Mesothelial cell of epicardium (in vitro differentiated cells): ENCODE measurements at places on chromosomes 7 and 10.

- DNase-seq: no peak
Observed at GRCh38 chr10:33594475-33594874, 260.0 kb upstream of the NRP1 start.

- no peak for DNase-seq
Observed at GRCh38 chr7:27745064-27745583, 5.2 kb downstream of the TAX1BP1 start.

GRCh38 chr10:44478876-44479705, 94.2 kb upstream of the CXCL12 start:
- no peak for DNase-seq

- no peak for DNase-seq
Observed at GRCh38 chr7:18552316-18552916, 56.9 kb downstream of the HDAC9 start.

GRCh38 chr7:69864822-69865221, 266.5 kb downstream of the AUTS2 start:
- DNase-seq: no peak

- DNase-seq: no peak
Observed at GRCh38 chr10:14826076-14826829, 11.6 kb downstream of the CDNF start.
